Activated T-cell treated with anti-CD3 and anti-CD28 coated beads for 48 hours (primary cell): ENCODE measurements at places on chromosomes 4 and X.
A peak's percentile ranks its signal among the peaks of the same experiment; 100 is the strongest.

DNA sequence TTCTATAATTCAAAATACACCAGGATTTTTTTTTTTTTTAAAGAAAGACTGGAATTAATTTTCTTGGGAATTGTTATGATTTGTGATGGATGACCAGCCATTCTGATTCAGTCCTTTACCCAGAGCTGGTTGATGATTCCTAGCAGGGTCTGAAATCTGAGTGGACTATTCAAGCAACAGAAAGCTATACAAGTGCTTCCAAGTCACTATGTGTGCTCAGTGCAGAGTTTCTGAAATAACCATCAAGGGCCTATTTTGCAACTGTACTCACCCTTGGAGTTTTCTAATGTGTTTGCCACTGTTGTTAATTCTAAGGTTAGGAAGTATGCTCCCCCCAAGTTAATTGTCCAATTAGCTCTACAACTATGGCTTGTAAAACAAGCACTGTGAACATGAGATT is 137.7 kb upstream of the RAPGEF2 start:
- no peak for DNase-seq

DNA sequence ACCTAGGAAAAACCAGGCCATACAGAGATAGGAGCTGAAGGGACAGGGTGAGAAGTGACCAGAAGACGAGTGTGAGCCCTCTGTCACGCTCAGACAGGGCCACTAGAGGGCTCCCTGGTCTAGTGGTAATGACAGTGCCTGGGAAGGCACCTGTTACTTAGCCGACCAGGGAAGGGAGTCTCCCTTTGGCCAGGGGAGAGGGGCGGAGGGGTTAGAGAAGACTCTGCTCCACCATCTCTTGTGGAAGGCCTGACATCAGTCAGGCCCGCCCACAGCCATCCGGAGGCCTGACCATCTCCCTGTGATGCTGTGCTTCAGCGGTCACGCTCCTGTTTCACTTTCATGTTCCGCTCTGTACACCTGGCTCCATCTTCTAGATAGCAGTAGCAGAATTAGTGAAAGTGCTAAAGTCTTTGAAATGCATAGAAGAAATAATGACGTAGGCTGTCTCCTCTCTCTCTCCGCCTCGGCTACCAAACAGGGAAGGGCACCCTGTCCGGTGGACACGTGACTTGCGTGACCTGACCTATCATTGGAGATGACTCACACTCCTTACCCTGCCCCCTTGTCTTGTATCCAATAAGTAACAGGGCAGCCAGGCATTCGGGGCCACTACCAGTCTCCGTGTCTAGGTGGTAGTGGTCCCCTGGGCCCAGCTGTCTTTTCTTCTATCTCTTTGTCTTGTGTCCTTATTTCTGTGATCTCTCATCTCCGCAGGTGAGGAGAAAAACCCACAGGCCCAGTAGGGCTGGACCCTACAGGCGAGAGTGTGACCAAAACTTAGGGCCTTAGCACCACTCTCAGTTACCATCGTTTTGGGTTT is 26.7 kb downstream of the HTT-AS start:
- peak; percentile 68 for DNase-seq

DNA sequence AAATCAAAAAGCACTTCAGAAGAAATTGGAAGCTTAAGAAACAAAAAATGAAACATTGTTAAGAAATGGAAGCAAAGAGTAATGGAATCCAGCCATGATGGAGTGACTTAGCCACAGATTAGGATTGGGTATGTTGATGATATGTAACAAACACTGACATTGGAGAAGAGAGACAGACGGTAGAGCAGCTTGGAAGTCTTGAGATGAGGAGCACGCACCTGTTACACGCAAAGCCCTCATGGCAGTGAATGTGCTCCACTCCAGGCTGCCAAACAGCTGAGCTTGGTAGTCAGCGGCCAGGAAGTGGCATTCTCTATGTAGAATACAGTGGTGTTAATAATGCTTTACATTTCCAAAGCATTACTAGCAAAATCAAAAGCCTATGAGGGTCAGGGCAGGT is 56.9 kb upstream of the GPRIN3 start:
- no peak for DNase-seq

DNA sequence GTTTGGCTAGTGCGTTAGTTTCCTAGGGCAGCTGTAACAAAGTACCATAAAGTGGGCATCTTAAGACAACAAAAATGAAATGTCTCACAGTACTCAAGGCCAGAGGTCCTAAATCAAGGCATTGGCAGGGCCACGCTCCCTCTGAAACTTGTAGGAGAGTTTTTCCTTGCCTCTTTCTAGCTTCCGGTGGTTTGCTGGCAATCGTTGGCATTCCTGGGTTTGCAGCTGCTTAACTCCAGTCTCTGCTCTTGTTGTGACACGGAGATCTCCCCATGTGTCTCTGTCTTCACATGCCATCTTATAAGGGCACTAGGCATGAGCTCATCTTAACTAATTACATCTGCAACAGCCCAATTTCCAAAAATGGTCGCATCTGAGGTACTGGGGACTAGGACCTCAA is 362.0 kb upstream of the BOD1L1 start:
- no peak for DNase-seq

- DNase-seq, result no peak
Observed at GRCh38 chrX:148049441-148049840, 68.3 kb downstream of the FMR1NB start.

DNA sequence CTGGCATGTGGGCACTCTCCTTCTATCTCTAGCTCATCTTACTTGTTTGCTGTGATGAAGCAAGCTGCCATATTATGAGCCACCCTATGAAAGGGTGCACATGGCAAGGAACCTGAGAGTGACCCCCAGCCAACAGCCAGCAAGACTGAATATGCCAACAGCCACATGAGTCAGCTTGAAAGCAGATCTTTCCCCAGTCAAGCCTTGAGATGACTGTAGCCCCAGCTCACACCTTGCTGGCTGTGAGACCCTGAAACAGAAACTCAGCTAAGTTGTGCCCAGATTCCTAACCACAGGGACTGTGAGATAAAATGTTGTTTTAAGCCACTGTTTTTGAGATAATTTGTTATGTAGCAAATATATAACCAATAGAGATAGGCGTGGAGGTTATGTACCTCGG is 36.2 kb downstream of the KDM5C start:
- peak; percentile 30 for DNase-seq

DNA sequence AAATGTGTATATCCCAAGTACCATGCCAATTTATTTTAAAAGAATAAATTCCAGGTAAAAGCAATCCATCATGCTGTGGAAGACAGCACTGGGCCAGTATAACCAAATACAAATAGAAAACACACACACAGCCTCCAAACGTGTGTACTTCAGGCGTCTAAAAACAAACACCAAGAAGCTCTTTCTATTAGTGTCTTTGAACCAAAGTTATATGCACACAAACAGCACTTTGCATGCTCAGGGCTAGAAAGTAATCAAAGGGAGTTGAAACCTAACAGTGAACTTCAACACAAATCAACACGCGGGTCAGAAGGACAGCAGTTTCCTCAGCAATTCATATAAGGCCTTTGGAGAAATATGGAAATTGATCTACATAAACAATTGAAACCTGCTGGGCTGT is 15.4 kb downstream of the GASK1B start:
- DNase-seq, result no peak

DNA sequence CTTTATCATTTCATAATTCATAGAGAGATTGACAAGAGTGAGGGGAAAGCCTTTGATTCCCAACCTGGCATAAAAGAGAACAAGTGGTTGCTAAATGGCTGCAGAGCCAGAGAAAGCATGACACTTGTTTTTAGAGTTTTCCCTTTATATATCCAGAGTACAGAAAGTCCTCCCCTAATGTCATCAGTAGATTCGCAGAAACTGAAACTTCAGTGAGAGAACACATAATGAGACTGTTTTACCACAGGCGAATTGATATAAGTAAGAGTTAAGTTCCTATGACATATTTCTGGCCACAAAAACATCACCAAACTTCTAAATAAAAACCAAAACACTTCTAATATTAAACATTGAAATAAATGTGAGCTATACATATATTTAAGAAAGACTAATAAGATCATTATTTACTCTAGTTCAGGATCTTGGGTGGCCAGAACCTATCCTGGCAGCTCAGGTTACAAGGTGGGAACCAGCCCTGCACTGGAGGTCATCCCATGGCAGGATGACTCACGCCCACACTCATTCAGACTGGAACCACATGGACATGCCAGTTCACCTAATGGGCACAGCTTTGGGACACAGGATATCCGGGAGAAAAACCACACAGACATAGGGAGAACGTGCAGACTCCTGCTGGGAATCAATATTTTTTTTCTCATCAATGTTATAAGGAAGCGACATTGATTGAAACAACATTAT is 35.5 kb downstream of the NWD2 start:
- no peak for DNase-seq

DNA sequence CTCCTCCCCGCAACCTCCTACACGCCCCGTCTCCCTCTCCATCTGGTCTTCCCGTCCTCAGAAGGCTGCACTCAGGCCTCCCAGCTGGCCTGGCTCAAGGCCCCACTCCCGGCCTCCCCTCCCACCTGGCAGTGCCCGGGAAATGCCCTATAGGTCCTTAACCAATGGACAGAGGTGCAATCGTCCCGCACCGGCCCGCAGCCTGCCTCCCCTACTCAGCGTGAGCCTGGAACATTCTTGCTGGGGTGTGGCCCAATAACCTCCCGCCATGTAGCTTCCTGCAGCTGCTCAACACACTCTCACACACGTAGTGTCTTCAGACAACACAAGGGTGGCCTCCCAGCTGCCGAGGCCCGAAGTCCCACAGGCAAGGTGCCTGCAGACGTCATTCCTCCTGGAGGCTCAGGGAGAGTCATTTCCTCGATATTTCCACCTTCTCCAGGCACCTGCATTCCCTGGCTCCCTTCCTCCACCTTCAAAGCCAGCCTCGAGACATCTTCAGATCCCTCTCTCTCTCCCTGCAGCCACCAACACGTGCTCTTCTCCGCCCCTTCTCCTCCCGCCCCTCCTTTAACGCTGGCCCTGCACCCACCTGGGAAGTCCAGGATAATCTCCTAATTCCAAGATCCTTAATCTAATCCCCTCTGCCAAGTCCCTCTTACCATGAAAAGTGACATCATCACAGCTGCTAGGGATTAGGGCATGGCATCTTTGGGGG is 56.2 kb downstream of the ADRA2C start:
- no peak for DNase-seq

GRCh38 chr4:138639018-138639741 is 376.4 kb upstream of the NOCT start:
- no peak for DNase-seq

- DNase-seq, result no peak
Observed at GRCh38 chrX:68936608-68937007, 107.8 kb downstream of the EFNB1 start.

DNA sequence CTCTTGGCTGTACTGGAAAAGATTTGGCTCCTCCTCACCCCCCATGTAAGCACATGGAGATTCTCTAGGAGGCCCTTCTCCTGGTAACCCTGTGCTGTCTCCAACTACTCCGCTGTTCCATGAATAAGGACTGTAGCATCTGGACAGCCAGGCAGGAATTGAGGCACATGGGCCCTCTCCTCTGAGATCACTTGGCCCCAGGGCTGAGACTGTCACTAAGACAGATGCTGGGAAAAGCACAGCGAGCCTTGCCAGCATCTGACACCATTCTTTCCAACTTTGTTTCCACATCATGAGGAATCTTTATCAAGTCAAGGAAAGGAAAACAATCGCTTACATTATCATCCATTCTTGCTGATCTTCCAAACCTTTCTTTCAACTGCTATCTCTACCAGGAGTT is 222.6 kb upstream of the INTU start:
- DNase-seq, result no peak

DNA sequence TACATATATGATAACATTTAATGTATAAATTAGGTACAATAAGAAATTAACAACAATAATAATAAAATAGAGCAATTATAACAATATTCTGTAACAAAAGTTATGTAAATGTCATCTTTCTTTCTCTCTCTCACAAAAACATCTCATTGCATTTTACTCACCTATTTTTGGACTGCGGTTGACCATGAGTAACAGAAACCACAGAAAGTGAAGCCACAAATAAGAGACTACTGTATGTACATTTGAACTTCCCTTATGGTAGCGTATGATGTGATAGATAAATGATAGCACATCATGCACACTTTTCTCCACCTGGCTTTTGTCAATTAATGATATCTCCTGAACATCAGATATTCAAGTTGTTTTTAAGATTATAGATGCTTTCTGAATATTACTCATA is 80.5 kb downstream of the HNRNPD start:
- DNase-seq, result no peak

- no peak for DNase-seq
Observed at GRCh38 chrX:86930419-86930818, 587.2 kb upstream of the KLHL4 start.

- DNase-seq, result no peak
Observed at GRCh38 chr4:69098470-69098869, 2.2 kb downstream of the UGT2B7 start.
